Activated CD4-positive, alpha-beta T cell treated with anti-CD3 and anti-CD28 coated beads for 4 hours (primary cell): ENCODE measurements at places on chromosomes 12 and 14.

GRCh38 chr12:93705237-93705636, 28.1 kb downstream of the CRADD start:
- no peak for DNase-seq

DNA sequence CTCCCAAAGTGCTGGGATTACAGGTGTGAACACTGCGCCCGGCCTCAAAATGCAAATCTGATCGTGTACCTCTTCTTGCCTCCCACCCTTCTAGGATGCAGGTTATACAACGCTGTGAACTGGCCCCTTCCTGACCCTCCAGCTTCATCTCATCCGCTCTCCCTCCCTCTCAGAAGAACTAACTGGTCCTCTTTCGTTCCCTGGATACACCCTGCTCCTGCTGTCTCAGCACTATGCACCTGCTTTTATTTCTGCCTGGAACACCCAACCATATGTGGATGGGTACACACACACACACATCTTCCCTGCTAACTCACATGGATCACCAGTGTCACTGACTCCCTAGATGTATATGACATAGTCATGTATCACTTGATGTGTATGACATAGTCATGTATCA, 56.1 kb upstream of the VASH1 start:
- DNase-seq, result no peak

- DNase-seq, result no peak
Observed at GRCh38 chr12:93229494-93230325, 148.0 kb upstream of the NUDT4 start.

GRCh38 chr12:118187751-118188435, 52.0 kb downstream of the PEBP1 start:
- DNase-seq, result no peak

DNA sequence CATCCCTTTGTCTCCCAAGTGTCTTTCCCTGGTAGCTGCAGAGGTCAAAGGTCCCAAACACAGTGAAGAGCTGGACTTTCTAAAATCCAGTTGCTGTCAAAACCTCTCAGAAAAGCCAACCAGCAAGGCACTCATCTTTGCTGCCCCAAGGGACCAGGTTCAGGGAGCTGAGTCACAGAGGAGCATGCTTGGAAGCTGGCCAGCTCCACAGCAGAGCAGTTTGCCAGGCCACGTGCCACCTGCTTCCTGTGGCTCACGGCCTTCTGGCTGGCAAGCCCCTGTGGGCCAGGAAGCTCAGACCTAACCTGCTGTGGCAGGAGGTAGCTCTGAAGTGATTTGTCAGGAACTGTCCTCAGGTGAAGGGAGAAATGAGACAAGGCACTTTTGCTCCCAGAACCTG, 3.6 kb downstream of the ISCU start:
- DNase-seq, result peak; percentile 59

DNA sequence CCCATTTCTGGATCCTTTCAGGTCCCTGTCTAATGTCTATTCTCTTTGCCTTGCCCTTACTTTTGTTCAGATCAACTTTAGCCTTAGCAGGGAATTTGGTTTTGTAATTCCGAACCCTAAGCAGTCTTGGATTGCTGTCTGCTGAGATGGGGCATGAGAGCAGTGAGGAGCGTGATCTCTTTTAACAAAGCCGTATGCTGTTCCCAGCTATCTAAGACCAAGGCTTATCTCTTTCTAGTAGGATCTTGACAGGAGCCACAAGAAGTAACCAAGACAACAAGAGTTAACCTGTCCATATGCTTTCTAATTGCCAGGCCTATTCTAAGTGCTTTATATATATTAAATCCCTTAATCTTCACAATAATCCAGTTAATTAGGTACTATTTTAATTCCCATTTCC, 4.5 kb upstream of the DHRS7 start:
- DNase-seq, result no peak

DNA sequence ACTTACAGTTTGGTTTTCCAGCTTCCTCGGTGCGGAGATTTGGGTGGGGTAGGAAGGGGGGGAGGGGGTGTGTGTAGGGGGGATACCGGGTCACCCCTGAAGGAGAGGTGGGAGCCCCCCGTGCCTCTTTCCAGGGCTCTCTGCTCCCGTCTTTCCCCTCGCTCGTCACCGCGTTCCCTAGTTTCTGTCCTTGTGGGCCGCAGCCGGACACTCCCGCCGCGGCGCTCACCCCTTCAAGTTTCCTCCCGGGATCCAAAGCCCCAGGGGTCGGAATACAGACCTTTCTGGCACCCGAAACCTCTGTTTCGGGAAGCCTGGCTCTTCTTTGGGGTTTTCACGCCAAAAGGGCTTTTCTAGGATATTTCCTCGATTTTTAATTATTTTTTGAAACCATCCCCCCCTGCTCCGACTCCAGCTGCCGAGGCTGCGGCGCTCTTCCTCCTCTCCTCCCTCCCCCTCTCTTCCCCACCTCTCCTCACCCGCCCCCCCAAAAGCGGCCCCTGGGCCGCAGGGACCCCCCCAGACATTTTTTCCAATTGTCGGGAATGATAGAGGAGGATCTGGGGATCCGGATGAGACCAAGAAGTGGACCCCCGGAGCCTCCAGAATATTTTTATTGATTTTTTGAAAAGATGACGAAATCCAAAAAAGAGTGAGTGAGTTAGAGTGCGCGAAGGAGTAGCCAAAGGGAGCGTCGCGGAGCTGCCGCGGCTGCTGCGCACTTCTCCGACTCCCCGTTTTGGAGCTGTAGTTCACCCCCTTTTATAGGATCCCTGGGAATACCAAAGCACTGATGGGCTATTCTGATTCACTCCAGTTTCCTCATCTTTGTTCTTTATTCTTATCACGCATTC, 1.7 kb downstream of the CCND2 start:
- no peak for DNase-seq

DNA sequence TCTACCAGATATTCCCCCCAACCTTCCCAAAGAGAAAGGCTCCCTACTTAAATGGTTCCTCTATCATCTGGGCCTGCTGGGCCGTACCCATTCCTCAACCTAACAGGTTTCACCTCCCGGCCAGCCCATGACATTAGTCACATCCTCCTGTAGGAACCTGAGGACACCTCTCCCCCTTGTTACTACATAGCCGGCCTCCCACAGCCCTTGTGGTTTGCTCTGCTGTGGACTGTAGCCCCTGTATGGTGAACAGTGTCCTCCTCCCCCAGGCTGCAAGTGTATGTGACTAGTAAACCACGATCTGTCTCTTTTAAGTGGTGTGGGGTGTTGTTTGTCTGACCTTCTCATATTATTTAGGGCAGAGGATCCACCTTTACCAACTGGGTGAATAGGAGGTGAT, 371.7 kb downstream of the RGS6 start:
- no peak for DNase-seq

DNA sequence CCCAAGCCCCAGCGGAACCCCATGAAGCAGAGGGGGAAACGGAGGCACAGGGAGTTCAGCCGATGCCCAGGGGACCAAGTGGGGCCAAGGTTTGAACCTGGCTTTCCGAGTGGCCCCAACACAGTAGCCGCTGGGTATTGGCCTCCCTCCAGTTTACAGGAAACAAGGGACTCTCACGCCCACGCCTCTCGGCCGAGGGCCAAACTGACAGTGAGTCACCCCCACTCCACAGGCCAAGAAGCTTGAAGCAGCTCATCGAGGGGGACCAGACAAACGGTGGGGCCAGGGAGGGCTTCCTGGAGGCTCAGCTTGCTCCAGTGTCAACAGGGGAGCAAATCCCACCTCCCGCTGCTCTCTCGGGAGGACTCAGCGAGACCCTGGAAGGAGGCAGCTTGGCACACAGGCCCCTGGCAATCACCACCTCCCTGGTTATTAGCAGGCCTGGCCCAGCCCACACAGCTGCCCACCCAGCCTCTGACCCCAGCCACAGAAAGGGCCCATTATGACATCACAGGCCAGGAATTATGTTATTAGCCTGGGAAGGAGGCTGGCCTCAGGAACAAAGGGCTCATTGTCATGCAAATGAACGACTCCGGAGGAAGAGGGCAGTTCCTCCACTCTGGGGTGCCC, 54.6 kb downstream of the NCOR2 start:
- DNase-seq, result no peak

GRCh38 chr14:65958664-65959562, 527.3 kb upstream of the CCDC196 start:
- no peak for DNase-seq

- no peak for DNase-seq
Observed at GRCh38 chr12:6070472-6071257, 53.8 kb downstream of the VWF start.

GRCh38 chr12:92070054-92070863, 75.4 kb downstream of the BTG1 start:
- DNase-seq, result no peak

GRCh38 chr14:20668969-20669368, 15.4 kb upstream of the RNASE4 start:
- DNase-seq, result no peak

DNA sequence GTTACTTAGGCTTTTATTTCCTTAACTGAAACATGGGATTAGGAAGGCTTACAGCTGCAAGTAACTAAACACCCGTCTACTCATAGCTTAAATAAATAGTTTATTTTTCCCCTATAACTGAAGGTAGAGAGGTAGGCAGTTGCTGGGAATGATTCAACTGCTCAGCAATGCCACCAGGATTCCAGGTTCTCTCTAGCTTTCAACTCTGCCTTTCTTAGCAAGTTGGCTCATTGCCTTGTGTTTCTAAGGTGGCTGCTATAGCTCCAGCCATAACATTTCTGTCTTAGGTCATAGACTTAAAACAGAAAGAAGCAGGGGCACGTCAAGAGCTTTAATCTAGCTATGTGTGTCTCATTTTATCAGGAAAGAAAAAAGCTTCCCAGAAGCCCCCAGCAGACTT, 103.7 kb upstream of the MDM1 start:
- DNase-seq, result no peak

DNA sequence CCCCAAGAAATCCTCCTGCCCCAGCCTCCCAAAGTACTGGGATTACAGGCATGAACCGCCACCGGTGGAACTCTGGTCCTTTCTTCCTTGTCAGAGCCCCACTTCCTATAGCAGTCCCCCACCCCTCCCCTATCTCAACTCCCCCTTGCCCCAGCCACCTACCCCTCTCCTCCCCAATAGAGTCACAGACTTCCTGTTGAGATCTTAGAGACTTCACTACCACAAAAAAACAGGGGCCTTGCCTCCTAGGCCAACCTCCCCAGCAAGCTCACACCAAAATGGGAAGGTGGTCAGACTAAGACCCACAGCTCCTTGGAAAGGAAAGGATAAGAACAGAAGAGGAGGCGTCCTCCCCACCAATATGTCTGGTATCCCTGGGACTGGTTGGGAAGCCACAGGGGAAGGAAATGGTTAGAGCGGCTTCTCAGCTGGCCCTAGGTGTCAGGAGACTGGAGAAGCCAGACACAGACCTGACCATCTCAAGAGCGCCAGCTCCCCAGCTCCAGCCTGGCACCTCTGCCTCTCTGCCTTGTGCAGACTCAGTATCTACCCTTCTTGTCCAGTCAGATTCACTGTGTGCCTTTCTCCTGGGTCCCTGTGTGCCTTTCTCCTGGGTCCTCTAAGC, 8.5 kb downstream of the ITGB7 start:
- no peak for DNase-seq

GRCh38 chr12:12513416-12514006, 49.2 kb downstream of the DUSP16 start:
- no peak for DNase-seq

GRCh38 chr12:48934312-48934706, 9.0 kb upstream of the FKBP11 start:
- DNase-seq, result peak; percentile 18

DNA sequence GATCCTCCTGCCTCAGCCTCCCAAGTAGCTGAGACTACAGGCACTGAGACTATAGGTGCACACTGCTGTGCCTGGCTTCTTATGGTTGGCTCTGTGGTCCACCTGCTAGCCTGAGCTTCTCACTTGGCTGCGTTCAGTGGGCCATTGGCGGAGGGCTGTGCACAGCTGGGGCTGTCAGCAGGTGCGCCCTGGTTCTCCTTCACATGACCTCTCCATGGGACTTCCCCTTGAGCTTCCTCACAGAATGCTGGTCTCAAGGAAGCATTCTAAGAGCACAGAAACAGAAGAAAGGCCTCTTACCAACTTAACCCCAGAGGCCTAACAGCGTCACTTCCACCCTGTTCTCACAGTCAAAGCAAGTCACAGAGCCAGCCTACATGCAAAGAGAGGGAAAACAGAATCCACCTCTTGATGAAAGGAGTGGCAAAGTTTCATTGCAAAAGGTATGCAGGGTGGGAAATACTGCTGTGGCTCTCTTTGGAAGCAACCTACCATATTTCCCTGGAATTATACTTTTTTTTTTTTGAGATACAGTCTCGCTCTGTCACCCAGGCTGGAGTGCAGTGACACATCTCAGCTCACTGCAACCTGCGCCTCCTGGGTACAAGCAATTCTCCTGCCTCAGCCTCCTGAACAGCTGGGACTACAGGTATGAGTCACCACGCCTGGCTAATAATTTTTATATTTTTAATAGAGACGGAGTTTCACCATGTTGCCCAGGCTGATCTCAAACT, 9.3 kb downstream of the RILPL2 start:
- no peak for DNase-seq

DNA sequence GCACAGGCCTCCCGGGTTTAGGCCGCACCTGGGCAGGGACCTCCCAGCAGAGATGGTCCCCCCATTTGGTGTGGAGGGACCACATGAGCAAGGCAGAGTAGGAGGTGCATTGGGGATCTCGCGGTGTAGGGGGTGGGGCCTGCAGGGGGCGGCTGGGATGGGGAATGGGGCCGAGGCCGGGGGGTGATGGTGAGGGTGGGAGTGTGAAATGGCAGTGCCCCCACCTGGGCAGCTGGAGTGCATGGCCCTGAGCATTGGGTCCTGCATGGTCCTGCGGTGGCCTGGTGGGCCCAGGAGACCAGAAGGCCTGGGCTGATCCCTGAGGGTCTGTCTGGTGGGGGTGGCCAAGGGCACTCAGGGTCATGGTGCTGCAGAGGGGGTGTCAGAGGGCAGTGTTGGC, 111.8 kb downstream of the KIF26A start:
- DNase-seq, result no peak

DNA sequence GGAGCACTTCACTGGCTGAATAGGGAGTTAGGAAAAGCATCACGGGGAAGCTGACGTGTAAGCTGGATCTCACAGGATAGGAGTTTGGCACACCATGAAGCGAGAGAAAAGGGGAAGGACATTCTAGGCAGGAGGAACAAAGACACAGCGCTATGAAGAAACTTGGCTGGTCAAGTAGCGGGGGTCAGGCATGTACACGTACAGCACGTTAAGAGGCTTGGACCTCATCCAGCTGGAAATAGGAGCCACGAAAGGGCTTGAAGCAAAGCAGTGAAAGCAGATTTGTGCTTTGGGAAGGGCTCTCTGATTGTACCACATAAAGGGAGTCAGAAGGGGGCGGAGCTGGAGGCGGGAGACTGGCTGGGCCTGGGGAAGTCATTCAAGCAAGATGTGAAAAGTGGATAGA, 19.6 kb upstream of the GALNT8 start:
- DNase-seq, result no peak

- no peak for DNase-seq
Observed at GRCh38 chr12:57775044-57775443, 2.6 kb downstream of the EEF1AKMT3 start.

- peak; percentile 71 for DNase-seq
Observed at GRCh38 chr14:55354500-55354899, 57.1 kb downstream of the ATG14 start.

DNA sequence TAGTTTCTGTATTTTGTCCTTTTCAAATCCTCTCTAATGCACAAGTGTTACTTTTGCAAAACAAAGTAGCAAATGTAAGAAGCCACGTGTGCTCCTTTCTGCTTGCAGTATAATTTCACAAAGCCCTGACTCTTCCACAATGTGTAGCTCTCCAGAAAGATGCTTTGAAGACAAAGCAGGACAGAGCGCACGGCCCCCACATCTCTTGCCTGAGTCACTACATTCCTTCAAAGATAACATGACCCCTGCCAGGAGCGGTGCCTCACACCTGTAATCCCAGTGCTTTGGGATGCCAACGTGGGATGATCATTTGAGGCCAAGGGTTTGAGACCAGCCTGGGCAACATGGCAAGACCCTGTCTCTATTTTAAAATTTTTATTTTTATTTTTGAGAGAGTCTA, 40.5 kb downstream of the JAG2 start:
- DNase-seq, result no peak
